ENCODE measurements at places on chromosomes 4 and X. TPM values are rescaled to one million over a fixed set of nuclear protein-coding genes. Genes with fewer than 3 reads are reported as not detected.

Gene RAI2
- total RNA-seq, result not detected

Gene DKK2
- total RNA-seq, result not detected

DNA sequence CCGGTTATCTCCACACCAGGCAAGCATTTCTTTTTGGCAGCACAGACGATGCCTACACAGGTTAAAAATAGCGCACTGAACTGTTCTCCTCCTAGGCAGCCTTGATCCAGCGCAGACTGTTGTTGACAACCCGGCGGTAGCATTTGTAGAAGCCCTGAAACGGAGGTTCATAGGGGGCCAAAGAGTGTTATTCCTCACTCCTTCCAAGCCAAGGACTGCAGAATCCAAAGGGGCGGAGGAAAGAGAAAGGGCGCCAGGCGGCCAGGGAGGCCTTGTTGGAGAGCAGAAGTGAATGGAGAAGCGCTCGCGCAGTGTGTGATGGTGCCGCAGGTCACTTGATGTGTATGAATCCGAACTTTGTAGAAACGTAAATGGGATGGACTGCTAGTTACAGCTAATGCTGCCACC lies 82.7 kb downstream of the TENM3 start:
- no peak overlapping the region for H3K27ac ChIP-seq
- no peak for DNase-seq
- no peaks in the 10 kb centered on the region for H3K36me3 ChIP-seq
- no peaks in the 10 kb centered on the region for H3K4me1 ChIP-seq
- H3K4me3 ChIP-seq, result no peak overlapping the region
- H3K27me3 ChIP-seq, result no peaks in the 10 kb centered on the region

DNA sequence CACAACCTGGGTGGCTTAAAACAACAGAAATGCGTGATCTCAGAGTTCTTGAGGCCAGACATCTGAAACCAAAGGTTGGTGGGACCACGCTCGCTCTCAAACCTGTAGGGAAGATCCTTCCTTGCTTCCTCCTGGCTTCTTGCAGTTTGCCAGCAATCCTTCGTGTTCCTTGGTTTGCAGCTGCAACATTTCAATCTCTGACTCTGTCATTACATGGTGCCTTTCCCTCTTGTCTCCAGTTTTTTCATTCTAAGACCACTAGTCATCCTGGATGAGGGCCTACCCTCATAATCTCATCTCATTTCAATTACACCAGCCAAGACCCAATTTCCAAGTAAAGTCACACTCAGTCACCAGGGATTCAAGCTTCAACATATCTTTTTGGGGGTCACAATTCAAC lies 388.0 kb downstream of the GPM6A start:
- DNase-seq, result no peak
- H3K4me1 ChIP-seq, result no peaks in the 10 kb centered on the region
- H3K27me3 ChIP-seq, result no peaks in the 10 kb centered on the region

Gene SPANXB1
- total RNA-seq, result not detected

All from HepG2 (cell line).